Fibroblast of lung (primary cell): ENCODE measurements at places on chromosomes 2 and 18. TPM values are rescaled to one million over a fixed set of nuclear protein-coding genes. Genes with fewer than 3 reads are reported as not detected.

Gene RAX
- total RNA-seq = not detected in 2 replicates

Gene ATP6V1C2
- under 0.01 TPM in 2 replicates for total RNA-seq

Gene CAPN14
- under 0.01 and 0.17 TPM in 2 replicates for total RNA-seq

Gene CXCR1
- not detected in 2 replicates for total RNA-seq

Gene HRH4
- under 0.01 TPM in 2 replicates for total RNA-seq

Gene ADGRF3
- under 0.01 TPM in 1 of 2 replicates, not detected in the other for total RNA-seq

DNA sequence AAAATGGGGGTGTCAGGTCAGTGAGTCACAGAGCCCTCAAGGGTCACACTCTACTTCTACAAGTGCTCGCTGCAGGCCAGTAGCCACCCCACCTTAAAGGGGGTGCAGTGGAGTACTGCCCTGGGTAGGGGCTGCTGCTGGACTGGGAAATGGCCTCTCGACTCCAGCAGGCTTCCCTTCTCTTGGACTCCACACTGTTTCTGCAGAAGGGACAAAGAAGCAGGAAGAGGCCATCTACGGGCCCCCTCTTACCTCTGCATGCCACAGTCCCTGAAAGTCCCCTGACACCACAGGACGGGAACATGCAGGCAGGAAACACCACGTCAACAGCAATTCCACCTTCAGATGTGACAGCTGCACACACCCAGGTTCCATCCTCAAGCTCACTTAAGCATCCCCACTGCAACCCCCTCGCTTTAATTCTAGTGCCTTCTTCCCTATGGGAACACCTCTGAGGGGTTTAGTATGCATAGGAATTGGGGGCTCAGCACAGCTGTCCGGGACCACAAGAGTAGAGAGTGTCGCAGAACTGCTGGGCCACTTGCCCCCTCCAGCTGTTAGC, 22.3 kb downstream of the SNED1 start:
- no peak for DNase-seq

GRCh38 chr18:55576001-55576400, 12.0 kb downstream of the TCF4 start:
- no peak for DNase-seq

- no peak for DNase-seq
These were observed 91.4 kb downstream of the MAPK4 start for GRCh38 chr18:50651334-50651733.

- DNase-seq = no peak
These were observed 198.9 kb downstream of the HDAC4 start for GRCh38 chr2:239201884-239202283.

DNA sequence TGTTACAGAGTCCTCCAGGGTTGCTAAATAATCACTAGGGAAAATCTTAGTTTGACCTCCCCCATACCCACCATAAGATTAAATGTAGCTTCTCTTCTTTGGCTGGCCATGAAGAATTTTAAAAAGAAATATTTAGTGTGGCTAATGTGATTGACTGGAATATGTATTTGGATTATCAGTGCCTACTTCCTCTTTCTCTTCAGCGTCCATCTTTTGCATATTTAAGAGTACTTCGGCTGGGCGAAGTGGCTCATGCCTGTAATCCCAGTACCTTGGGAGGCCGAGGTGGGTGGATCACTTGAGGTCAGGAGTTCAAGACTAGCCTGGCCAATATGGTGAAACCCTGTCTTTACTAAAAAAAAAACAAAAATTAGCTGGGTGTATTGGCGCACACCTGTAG, 28.8 kb downstream of the ADAM23 start:
- no peak for DNase-seq
